ENCODE measurements at places on chromosomes 4 and X.

- DNase-seq = no peak
Measured at GRCh38 chrX:129058405-129058804, 464.9 kb downstream of the SMARCA1 start.

DNA sequence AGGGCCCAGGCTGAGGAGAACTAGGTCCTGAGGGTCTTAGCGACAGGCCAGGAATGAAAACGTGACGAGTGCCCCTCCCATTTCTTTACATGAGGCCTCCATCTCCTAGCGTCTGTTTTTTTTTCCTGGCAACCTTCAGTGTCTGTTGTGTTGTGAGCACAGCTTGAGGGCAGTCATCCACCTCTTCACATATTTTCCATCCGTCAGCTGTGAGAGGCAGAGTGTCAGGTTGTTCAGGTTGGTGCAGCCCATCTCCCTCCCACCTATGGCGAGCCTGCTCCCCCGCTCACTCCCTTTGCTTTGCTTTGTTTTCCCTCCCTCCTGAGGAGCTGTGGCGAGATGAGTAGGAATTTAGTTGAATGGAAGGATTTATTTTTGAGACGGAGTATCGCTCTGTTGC lies 51.7 kb upstream of the CHRNA9 start:
- no peak for DNase-seq

GRCh38 chrX:150324035-150324728 lies 38.9 kb upstream of the MAMLD1 start:
- no peak for DNase-seq

GRCh38 chr4:65580551-65580950 lies 89.7 kb downstream of the EPHA5 start:
- DNase-seq = no peak

GRCh38 chr4:98639523-98639922 lies 18.9 kb downstream of the TSPAN5 start:
- DNase-seq = no peak

DNA sequence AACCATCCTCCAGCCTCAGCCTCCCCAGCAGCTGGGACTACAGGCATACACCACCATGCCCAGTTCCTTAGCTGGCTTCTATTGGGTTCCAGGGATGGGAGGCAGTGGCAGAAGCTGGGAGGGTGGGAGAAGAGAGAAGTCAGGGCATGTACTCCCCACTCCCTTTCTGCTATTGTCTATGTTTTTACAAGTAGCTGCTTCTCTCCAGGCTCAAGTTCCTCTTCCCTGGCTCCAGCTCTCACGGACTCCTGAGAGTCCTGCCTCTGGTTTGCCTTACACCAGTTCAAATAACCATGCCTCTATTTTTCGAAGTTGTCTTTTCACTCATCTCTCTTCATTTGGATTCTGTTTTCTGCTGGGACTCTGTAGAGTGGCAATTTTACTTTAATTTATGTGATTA lies 2.9 kb downstream of the TBC1D9 start:
- DNase-seq = no peak

GRCh38 chrX:70132877-70133302 lies 357 bp upstream of the IGBP1 start:
- no peak for DNase-seq

GRCh38 chr4:11073621-11074051 lies 355.1 kb downstream of the HS3ST1 start:
- DNase-seq = no peak

DNA sequence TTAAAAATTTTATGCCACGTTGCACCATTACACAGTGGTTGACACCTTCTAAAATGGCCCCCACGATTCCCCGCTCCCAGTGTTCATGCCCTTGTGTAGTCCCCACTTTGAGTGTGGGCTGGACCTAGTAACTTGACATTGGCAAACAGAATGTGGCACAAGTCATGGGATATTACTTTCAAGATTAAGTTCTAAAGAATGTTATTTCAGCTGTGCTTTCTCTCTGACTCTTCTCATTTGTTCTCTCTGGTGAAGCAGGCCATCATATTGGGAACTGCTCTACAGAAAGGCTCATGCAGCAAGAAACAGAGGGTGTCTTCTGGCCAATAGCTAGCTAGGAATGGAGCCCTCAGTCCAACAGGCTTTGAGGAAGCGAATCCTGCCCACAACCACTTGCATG lies 67.1 kb downstream of the ATXN3L start:
- no peak for DNase-seq

DNA sequence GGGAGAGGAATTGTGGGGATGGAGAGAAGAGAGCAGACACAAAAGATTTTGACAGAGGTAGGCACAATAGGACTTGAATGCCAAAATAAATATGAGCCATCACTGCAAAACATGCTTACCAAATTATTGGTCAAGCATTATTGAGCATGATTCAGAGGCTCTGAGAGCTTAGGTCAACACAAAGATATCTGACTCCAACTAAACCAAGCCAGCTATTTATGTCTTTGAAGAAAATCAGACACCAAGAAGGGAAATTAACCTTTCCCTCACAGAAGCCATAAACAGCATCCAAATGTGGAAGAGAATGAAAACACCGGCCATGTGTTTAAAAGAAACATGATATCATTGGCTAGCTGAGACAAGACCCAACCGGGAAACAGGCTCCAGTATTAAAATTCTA lies 323.2 kb downstream of the RAB28 start:
- DNase-seq = no peak

DNA sequence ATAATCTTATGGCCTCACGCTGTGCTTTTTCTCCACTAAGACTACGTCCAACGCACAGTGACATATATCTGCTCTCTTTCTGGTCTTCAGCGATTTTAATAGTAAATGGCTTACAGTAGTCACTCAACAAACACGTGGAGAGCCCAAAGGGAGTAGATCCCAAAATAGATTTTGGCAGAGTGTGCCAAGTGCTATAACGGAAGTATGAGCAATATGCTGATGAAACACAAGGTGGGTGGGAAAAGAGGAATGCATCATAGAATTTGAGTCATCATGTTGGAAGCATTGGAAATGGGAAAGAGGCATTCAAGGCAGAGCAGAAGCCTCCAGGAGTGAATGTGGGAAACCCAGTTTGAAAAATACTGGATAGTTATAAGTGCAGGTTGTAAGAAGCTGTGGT lies 129.1 kb upstream of the LDB2 start:
- DNase-seq = no peak

All from nephron progenitor cell (in vitro differentiated cells).